Stimulated activated CD4-positive, alpha-beta T cell treated with anti-CD3 and anti-CD28 coated beads, Interleukin-15, amount 100 ng/mL, for 24 hours (primary cell): ENCODE measurements at places on chromosomes 7 and 10.

DNA sequence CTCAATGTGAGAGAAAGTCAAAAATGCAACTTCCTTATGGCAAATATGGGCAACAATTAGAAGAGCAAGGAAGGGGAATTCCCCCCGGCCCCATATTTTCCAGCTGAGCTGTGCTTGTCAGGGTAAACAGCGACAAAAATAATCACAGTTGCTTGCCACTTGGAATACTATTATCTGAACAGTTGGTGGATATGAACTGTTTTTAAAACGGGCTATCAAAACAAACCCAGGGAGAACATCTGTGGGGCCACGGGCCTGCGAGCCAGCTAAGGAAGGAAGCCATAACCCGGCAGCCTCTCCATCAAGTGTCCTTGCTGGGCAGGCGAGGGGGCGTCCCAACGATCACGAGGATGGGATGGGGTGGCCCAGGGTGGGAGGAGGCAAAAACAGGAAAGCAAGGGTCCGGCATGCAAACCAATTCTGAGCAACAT, 228.4 kb downstream of the ARHGAP12 start:
- DNase-seq, result no peak

GRCh38 chr7:15963206-15963605, 276.7 kb upstream of the MEOX2 start:
- no peak for DNase-seq

DNA sequence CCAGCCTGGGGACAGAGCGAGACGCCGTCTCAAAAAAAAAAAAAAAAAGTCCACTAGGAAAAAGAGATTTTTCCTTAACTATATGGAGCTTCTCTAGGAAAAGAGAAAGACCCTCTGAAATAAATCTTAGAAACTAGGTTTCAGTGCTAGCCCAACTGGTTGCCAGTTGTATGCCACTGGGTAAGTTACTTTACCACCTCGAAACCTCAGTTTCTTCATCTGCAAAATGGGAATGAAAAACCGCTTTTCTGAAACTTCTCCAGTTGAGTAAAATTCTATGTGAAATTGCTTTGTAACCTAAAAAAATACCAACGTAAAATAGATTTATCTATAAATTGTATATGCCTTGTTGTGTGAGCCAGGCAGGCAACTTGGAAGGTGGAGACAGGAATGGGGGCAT, 16.5 kb upstream of the EIF5AL1 start:
- DNase-seq, result no peak

- DNase-seq, result no peak
Observed at GRCh38 chr10:75722609-75723008, 291.2 kb downstream of the LRMDA start.

- DNase-seq, result no peak
Observed at GRCh38 chr10:101573885-101574753, 13.9 kb downstream of the POLL start.

DNA sequence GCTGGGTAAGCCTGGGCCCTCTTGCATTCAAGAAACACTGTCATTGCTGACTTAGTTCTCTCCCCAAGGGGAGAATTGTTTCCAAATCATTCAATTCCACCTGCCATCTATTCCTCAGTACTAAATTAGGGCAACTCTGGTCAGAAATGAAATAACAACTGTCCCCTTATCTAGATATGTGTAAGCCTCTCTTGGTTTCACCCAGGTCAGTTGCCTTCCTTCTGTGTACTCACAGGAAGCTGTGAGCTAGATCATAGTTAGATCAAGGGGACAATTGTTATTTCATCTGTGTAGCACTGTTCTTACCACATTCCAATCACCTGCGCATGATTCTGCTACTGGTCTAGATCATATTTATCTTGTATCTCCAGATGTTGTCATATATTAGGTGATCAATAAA, 483.0 kb upstream of the SORCS1 start:
- no peak for DNase-seq

- DNase-seq, result no peak
Observed at GRCh38 chr7:20352573-20353306, 22.0 kb downstream of the ITGB8 start.

- no peak for DNase-seq
Observed at GRCh38 chr10:59337201-59337652, 25.1 kb downstream of the FAM13C start.

- DNase-seq, result no peak
Observed at GRCh38 chr10:132143162-132143561, 43.6 kb upstream of the DPYSL4 start.

GRCh38 chr7:74514131-74514591, 60.5 kb downstream of the GTF2IRD1 start:
- no peak for DNase-seq

GRCh38 chr10:67011480-67011879, 85.6 kb downstream of the LRRTM3 start:
- DNase-seq, result no peak

GRCh38 chr7:77866786-77867536, 68.4 kb downstream of the PHTF2 start:
- no peak for DNase-seq
